Placental pericyte (primary cell): ENCODE measurements at places on chromosomes 16 and 17. TPM values are rescaled to one million over a fixed set of nuclear protein-coding genes. Genes with fewer than 3 reads are reported as not detected.

Gene NDUFAB1
- total RNA-seq, result 58.4 and 92.8 TPM in 2 replicates

Gene KRT33A
- total RNA-seq, result not detected in 2 replicates

Gene MTSS2
- total RNA-seq, result 49.2 and 76.6 TPM in 2 replicates

Gene C16orf82
- total RNA-seq, result 0.14 TPM in 1 of 2 replicates, not detected in the other

Gene GDPD1
- total RNA-seq, result 0.57 and 3.1 TPM in 2 replicates

Gene SLC2A4
- 0.22 TPM in 1 of 2 replicates, not detected in the other for total RNA-seq

Gene REXO5
- 2.8 and 9.2 TPM in 2 replicates for total RNA-seq

Gene SMIM36
- total RNA-seq, result not detected in 2 replicates

Gene NOG
- 1.5 and 3.0 TPM in 2 replicates for total RNA-seq

Gene TEKT5
- total RNA-seq, result under 0.01 TPM in 1 of 2 replicates, not detected in the other

Gene WDR59
- 18.6 and 28.0 TPM in 2 replicates for total RNA-seq

Gene WWOX
- 7.0 and 25.8 TPM in 2 replicates for total RNA-seq

Gene TSPAN10
- total RNA-seq, result 1.4 and 12.0 TPM in 2 replicates

Gene SCPEP1
- total RNA-seq, result 26.1 and 53.4 TPM in 2 replicates

Gene CTF1
- total RNA-seq, result 2.0 and 4.4 TPM in 2 replicates

Gene PRSS33
- not detected in 2 replicates for total RNA-seq

Gene SCO1
- total RNA-seq, result 20.1 and 20.2 TPM in 2 replicates

Gene TBC1D26
- not detected in 2 replicates for total RNA-seq

Gene COG8
- 24.9 and 44.1 TPM in 2 replicates for total RNA-seq

Gene CMTM2
- total RNA-seq, result not detected in 2 replicates

Gene C1QL1
- 0.29 TPM in 1 of 2 replicates, not detected in the other for total RNA-seq

Gene SULT1A2
- 0.44 TPM in 1 of 2 replicates, not detected in the other for total RNA-seq

Gene KRTAP2-3
- 0.72 TPM in 1 of 2 replicates, not detected in the other for total RNA-seq

Gene TMED6
- 0.44 TPM in 1 of 2 replicates, not detected in the other for total RNA-seq

Gene MYH1
- total RNA-seq, result not detected in 2 replicates

Gene PIRT
- not detected in 2 replicates for total RNA-seq

Gene SCARF1
- 0.14 and 0.44 TPM in 2 replicates for total RNA-seq

Gene PPM1D
- total RNA-seq, result 13.8 and 19.0 TPM in 2 replicates

Gene FOXJ1
- not detected in 2 replicates for total RNA-seq

Gene TBC1D3C
- not detected in 2 replicates for total RNA-seq

Gene PRAC2
- total RNA-seq, result 0.66 TPM in 1 of 2 replicates, not detected in the other

Gene KRT24
- total RNA-seq, result 0.14 TPM in 1 of 2 replicates, not detected in the other

Gene NPIPB13
- total RNA-seq, result 0.29 and 1.1 TPM in 2 replicates

Gene ITGAD
- not detected in 2 replicates for total RNA-seq
